ENCODE measurements at places on chromosomes 1 and 21.

- no peak for DNase-seq
Observed at GRCh38 chr1:200038981-200039848, 11.7 kb downstream of the NR5A2 start.

GRCh38 chr1:47186267-47187185 is 3.3 kb downstream of the PDZK1IP1 start:
- no peak for DNase-seq

DNA sequence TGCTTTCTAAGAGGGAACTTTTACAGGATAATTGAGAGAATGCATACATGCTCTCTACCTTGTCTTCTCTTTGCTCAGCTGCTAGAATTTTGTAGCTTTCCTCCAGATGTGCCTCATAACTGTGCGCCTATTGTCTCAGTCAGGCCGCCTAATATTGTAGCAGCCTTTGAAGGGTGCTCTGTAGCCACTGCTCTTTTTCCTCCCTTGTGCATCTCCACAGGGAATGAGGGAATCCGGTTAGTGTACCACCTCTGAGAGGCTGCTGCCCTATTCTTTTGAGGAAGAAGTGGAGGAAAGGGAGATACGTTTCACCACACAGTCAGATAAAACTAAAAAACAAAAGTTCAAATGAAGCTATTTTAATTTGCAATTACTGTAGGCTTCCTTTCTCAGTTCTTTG is 22.8 kb downstream of the TTC3 start:
- no peak for DNase-seq

- DNase-seq: no peak
Observed at GRCh38 chr1:227314014-227314848, 4.1 kb downstream of the CDC42BPA start.

DNA sequence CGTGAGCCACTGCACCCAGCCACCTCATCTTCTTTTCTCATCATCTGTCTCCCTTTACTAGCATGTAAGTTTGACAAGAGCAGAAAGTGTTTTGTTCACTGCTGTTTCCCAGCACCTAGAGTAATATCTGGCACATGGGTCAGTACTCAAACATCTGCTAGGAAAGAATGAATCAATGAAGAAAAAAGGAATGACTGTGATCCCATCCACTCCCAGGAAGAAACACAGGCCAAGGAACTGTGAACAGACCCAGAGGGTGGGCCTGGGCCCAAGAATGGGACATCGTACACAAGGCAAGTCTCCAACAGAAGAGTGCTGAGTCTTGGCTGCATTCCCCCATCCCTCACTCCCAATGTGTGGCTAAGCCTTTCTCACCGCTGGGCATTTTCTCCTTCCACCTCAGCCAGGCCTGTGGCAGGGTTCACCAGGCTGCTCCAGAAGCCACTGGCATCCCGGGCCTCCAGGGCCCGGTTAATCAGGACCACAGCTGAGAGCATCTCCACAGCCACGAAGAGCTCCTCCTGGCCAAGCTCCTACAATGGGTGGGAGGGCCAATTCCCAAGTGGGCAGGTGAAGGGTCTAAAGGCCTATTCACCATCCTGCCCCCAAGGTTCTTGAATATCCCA is 18.4 kb downstream of the IQGAP3 start:
- no peak for DNase-seq

DNA sequence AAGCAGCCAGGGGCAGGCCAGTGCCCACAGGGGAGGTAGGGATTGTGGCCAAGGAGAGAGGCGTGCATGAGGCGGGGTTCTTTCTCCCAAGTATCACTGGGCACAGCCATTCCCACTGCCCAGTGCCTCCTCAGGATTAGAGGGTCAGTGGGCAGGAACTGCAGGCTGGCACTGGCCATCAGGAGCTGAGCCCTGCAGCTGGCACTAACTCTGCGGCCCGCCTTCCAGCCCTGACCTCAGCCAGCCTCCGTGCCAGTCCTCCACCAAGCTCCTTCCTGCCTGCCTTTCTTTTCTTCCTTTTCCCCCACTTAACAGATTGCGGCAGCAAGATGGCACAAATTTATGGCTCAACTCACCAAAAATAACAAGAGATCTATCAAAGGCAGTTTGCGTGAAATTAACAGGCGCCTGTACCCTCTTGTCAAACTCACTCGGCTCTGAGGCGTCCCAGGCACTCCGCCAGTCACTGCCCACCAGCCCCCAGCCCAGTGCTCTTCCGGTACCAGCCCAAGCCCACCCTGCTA is 11.1 kb downstream of the ADGRB2 start:
- no peak for DNase-seq

DNA sequence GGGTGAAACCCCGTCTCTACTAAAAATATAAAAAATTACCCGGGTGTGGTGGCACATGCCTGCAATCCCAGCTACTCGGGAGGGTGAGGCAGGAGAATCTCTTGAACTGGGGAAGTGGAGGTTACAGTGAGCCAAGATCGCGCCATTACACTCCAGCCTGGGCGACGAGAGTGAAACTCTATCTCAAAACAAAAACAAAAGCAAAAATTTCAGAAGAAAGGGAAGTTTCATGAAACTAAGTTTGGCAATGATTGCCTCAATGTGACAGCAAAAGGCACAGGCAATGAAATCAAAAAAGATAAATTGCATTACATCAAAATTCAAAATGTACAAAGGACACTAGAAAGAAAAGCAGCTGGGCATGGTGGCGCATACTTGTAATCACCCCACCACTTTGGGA is 40.1 kb downstream of the BTF3L4 start:
- no peak for DNase-seq

GRCh38 chr1:24952413-24952841 is 22.4 kb upstream of the RUNX3 start:
- no peak for DNase-seq

GRCh38 chr1:221067721-221068120 is 188.5 kb downstream of the HLX start:
- no peak for DNase-seq

- no peak for DNase-seq
Observed at GRCh38 chr1:155210314-155211104, 2.0 kb downstream of the MTX1 start.

DNA sequence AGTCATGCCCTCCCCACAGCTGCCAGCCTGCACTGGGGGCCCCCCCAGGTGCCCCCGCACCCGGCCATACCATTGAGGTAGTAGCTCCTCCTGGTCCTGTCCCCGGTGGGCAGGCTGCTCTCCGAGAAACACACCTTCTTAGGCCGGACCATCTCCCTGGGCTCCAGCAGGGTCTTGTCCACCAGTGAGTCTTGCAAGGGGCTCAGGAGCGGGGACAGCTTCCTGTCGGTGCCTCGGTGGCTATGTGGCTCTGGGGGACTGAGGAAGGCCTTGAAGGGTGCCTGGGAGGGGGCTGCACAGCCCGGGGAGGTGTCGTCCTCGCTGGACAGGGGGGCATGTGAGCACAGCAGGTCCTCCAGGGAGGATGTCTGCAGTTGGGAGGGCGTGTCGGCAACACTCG is 12.9 kb upstream of the FTCD start:
- DNase-seq: no peak
